Frontal cortex (tissue), 4 donors: ENCODE measurements at places on chromosomes 4 and X. TPM values are rescaled to one million over a fixed set of nuclear protein-coding genes. Genes with fewer than 3 reads are reported as not detected.
A peak's percentile ranks its signal among the peaks of the same experiment; 100 is the strongest.

GRCh38 chrX:46408553-46409407, 136.4 kb downstream of the ZNF674 start:
- peak; percentile 21 for DNase-seq

- DNase-seq, result no peak
These were observed 104.4 kb downstream of the HHIP start for GRCh38 chr4:144750348-144750747.

DNA sequence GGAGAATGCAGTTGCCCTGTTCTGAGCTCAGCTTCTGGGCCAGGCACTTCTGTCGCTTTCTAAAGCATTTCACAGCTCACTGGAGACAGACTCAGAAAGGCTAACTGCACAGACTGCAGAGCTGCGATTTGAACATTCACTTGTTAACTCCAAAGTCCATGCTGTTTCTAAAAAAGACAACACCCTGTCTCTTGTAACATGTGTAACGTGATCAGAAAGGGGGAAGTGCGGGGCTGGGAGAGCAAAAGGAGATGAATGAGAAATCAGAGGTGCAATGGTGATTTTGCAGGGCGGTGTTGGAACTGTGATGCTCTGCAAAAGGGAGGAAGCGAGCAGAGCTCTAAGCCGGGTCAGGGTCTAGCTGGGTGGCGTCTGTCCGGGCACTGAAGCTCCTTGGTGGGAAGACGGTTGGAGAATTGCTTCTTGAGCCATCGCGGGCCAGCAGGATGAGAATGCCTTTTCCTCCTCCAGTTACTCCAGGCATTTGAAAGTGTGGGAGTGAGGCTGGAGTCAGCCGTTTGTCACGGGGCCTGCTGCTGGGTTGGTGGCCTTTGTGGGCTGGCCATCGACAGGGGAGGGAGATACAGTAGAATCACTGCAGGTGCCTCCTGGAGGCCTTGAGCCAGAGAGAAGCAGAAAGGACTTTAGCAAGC, 20.3 kb downstream of the TBC1D14 start:
- no peak for DNase-seq

DNA sequence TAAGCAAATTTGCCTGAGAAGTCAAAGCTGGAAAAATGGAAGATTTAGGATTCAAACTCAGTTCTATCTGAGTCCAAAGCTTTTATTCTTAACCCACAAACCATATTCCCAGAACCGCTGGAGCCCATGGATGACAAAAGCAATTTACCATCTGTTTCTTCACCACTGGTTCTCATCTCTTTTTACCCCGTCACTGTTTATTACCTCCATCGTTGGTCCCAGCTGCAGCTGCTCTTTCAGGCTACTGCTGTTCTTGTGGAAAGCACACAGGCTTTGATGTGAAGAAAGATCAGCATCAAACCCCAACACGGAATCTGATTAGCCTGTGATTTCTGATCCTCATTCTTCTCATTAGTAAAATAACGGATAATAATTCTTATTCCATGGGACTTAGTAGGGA, 9.5 kb downstream of the FBXO8 start:
- DNase-seq, result no peak

TMEM165 gene
- total RNA-seq, result 139 TPM
